HuH-7.5 (cell line): ENCODE measurements at places on chromosomes 3 and 15.

DNA sequence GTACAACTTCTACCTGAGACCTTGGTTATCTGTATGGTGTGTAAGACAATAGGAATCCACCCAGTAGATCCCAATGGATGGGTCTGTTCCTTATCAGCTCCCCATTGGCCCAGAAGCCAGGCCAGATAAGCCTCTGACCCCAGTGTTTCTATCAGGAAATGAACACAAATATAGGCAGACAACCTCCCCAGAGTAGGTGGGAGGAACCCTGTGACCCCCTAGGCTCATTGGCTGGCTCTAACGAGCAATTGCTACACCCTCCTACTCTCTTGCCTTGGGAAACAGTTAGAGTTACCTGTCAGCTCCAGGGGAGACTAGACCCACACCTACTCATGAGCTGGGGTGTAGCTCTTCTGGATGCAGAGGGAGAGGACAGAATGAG, 299.9 kb downstream of the UACA start:
- no peak for DNase-seq

- no peak for DNase-seq
These were observed 16.8 kb downstream of the EMC4 start for GRCh38 chr15:34241376-34242330.

GRCh38 chr3:189737619-189738018, 106.4 kb downstream of the TP63 start:
- DNase-seq: no peak

GRCh38 chr3:100265016-100265415, 4.2 kb downstream of the TBC1D23 start:
- DNase-seq: no peak

- no peak for DNase-seq
These were observed 65.4 kb upstream of the ZNF148 start for GRCh38 chr3:125440559-125440955.

DNA sequence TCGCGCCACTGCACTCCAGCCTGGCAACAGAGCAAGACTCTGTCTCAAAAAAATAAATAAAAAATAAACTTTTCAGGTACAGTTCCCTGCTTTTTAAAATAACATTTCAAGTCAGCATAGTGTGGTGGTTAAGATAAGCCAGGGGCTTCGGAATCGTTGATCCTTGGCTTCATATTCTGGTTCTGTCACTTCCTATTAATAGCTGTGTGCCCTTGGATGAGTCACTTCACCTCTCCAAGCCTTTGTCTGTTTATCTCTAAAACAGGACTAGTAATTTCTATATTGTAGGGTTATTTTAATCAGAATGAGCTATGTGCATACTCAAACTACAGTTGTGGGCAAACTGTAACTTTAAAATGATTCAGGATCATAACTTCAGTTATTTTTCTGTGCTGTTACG, 53.8 kb upstream of the SENP5 start:
- no peak for DNase-seq

DNA sequence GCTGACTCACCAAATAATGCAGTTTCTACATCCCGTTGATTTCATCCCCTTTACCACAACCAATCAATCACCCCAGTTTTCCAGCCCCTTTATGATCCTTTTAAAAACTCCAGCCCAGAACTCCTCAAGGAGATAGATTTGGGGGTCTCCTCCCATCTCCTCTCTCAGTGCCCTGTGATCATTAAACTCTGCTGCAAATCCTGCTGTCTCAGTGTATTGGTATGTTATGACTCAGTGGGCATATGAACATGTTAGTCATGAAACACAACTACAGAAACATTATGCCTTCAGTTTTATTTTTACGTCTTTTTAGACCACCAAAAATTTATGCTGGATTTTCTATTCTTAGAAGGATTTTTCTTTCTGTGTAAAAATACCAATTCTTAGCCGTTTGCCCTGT, 213.7 kb downstream of the DIPK2A start:
- DNase-seq: no peak

- no peak for DNase-seq
These were observed 72.7 kb downstream of the IL1RAP start for GRCh38 chr3:190586631-190587011.

GRCh38 chr3:55683666-55684270, 196.7 kb upstream of the WNT5A start:
- DNase-seq: no peak

GRCh38 chr3:14890476-14890875, 56.9 kb upstream of the NR2C2 start:
- no peak for DNase-seq

- no peak for DNase-seq
These were observed 61.7 kb downstream of the SIDT1 start for GRCh38 chr3:113594066-113594465.

GRCh38 chr15:92899601-92899947, 550 bp upstream of the CHD2 start:
- DNase-seq: no peak

DNA sequence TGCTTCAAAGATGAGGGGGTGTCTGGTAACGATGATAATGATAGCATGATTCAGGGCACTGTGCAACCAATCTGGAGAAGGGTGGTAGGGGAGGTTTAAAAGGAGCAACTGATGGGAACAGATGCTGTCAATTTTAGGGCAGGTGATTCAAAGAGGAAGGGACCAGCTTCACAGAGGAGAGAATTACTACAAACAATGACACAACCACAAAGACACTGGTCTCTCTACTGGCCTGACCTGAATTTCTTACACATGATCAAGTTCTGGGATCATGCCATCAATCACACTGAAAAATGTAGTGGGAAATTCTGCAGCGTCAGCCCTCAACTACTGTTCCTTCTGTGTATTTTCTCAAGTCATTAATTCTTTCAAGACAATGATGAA, 2.6 kb upstream of the CDV3 start:
- no peak for DNase-seq

DNA sequence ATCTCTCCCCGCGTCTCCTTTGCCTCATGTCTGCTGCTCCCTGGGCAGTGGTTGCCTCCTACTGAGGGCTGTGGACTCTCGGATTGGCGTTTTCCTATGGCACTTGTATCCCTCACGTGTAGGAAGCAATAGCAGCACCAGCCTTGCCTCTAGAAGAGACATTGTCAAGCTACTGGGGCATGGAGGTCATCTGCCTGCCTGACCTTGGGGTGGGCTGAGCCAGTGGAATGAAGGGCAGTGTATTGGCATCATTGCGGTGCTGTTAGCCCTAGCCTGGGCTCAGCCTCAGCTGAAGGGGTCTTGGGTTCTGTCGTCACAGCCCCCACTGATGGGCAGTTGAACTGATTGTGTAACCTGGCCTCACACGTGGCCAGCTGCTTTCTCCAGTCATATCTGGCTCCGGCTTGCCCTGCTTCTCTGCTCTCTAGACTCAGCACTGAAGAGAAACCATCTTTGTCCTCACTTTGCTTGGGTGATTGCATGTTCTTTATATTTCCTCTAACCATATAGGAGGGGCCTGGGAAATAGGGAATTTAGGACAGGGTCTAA, 8.1 kb downstream of the ABCF3 start:
- no peak for DNase-seq

GRCh38 chr3:49513494-49514124, 40.7 kb upstream of the BSN start:
- DNase-seq: no peak

- DNase-seq: no peak
These were observed 188.6 kb upstream of the TBL1XR1 start for GRCh38 chr3:177385831-177386301.

DNA sequence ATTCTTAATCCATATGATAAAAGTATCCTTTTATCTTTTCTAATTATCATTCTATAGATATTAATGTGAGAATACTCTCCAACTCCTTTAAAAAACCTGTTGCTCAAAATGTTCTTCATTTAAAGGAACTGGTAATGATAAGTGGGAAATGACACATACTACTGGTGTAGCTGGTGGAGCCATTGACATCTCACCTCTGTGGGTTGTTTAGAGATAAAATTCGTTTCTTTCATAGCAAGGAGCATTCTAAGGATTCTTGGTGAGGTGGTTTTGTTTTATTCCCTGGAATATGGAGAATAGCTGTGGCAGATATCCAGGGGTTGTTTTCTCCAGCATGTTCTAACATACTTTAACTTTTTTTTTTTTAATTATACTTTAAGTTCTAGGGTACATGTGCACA, 299.8 kb upstream of the THBS1 start:
- no peak for DNase-seq

GRCh38 chr3:107598926-107599771, 76.4 kb downstream of the BBX start:
- peak; percentile 13 for DNase-seq

DNA sequence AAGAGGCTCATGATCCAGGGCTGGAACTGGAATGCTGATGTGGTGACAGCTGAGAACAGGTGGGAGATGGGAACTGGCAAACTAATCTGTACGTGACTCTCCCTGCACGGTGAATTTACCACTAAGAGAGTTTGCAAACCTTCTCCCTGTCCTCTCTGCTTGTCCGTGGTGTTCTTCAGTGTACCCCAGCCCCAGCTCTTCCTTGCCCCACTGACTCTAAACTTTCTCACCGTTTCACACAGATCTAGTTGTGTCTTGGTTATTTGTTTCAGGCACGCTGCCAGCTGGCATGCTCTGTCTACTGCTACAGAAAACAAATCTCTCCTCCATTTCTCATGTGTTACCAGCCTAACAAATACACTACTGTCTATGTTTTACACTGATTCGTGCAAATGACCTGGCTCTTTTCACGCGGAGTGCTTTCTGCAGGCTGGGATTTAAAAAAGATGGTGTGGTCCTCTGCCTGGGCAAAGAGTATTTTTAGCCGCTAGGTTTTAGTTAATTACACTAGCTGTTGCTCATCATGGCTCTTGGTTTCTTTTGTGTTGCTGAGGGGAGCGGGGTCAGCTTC, 192.7 kb upstream of the LRIG1 start:
- no peak for DNase-seq

DNA sequence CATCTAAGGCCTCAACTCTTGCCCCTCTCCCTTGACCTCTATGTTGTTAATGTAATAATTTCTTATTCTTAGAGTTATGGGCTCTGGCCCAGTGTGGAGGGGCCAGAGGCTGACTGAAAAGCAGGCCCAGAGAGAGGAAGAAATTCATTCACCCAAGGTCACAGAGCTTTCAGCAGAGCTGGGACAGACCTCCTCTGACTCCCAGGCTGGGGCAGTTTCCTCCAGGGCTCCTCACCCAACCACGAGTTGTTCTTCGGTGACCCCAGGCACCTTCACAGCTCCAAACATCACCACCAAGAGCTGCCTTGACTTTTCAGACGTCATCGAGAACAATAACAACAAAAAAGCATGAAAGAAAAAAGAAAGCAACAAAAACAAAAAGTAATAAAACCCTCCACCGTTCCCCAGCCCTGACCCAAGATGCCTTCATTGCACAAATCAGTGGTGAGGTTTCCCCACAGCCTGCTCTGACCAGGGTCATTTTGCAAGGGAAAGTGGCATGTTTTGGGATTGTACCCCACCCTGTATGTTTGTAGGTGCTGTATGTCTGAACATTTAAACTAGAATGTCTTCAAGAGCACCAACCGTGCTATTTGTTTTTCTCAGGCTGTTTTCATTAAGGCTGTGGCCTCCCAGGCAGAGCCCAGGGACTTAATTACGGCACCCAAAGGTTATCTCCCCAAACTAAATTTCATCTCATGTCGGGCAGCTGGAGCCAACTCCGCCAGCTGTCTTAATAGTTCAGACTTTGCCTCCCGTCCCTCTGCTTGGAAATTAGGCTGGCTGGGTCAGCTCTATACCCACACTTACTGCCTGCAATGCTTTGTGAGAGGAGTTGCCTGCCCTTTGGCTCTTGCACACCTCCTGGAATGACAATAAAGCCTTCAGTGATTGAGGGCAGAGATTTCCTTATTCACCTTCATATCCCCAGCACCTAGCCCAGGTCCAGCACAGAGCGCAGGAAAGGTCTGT, 173.8 kb downstream of the RPLP1 start:
- DNase-seq: no peak

- DNase-seq: no peak
These were observed 90.1 kb upstream of the CADPS start for GRCh38 chr3:62965311-62965710.

DNA sequence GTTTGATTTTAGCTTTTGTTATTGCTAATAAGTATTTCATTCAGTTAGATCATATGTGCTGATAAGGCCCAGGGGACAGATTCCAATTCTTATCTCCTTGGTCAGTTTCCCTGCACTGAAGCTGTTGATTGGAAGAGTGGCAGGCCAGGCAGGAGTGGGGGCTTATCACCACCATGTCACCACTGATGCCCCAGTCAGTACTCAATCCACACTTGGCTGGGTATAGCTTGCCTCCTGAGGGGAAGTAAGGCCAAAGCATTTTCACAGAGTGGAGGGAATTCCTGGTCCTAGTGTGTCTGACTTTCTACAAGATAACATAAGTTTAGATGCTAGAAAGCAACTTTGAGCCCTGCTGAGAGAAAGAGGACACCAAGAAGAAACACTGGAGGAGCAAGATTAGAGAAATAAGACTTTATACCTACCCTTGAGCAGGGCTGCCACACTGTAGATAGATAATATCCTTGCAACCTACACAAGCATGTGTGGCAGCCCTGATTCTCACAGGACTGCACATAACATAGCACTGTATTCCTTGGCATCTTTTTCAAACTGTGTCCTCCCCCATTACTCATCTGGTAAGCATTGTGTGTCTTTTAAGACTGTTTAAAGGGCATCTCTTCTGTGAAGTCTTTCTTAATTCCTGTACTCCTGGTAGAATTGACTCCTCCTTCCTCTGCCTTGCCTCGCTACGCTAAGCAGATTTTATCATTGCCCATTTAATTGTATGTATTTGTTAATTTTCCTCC, 24.3 kb downstream of the OXNAD1 start:
- no peak for DNase-seq

DNA sequence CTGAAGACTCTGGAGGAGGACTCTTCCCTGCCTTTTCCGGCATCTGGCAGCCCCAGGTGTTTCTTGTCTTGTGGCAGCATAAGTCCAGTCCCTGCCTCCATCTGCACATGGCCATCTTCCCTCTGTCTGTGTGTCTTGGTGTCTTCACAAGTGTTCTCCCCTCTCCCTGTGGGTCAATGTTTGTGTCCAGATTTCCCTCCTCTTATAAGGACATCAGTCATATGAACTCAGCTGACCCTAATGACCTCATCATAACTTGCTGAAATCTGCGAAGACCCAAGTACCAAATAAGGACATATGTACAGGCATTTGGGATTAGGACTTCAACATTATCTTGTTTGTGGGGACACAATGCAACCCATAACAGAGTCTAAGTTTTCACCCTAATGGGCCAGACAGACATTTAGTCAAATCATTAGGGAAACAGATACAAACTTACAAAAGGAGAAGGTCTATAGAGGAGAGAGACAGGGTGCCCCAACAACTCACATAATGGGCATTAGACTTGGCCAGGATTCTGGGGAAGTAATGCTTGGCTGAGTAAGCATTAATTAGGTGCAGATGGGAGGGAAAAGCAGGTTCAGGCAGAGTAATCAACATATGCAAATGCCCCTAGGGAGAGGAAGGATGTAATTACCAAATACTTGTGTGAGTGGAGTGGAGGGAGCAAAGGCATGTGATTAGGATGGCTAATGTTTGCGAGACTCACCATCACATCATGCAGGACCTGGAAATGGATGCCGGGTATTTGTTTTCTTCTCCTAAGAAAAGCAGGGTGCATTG, 372.8 kb upstream of the TBL1XR1 start:
- no peak for DNase-seq
